ENCODE measurements at places on chromosomes 11 and 22. TPM values are rescaled to one million over a fixed set of nuclear protein-coding genes. Genes with fewer than 3 reads are reported as not detected.

Gene SSH3
- 36.4 TPM for polyA plus RNA-seq

Gene HBE1
- 5.6 TPM for polyA plus RNA-seq

Gene CLMP
- 17.5 TPM for polyA plus RNA-seq

Gene VWA5A
- polyA plus RNA-seq: 24.6 TPM

Gene CREB3L1
- polyA plus RNA-seq: 40.6 TPM

Gene B3GAT3
- 40.0 TPM for polyA plus RNA-seq
